ENCODE measurements at places on chromosomes 3 and 15. TPM values are rescaled to one million over a fixed set of nuclear protein-coding genes. Genes with fewer than 3 reads are reported as not detected.

DNA sequence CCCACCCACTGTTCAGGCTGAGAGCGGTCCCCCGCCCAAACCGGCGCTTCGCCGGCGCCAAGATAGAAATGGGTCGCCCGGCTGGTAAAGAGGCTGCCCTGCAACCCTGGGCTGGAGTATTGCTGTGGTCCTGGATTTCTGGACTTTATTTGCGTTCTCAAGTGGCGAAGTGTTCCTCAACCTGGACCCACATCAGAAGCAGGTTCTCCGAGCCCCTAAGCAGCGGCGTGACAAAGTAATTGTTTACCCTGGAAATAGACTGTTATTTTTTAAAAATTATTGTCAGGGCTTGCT, 481 bp upstream of the DYNC1LI1 start:
- H3K4me3 ChIP-seq = peak overlapping the region; percentile 98
- H3K27ac ChIP-seq = peak overlapping the region; percentile 98
- DNase-seq = no peak
- peaks cover 15% of the 10 kb centered on the region for H3K4me1 ChIP-seq
- peaks cover under 1% of the 10 kb centered on the region for H3K36me3 ChIP-seq

GRCh38 chr3:197487911-197488391, 67.8 kb downstream of the BDH1 start:
- peaks cover 4% of the 10 kb centered on the region for H3K4me1 ChIP-seq
- no peaks in the 10 kb centered on the region for H3K27me3 ChIP-seq
- no peak overlapping the region for H3K4me3 ChIP-seq
- no peaks in the 10 kb centered on the region for H3K36me3 ChIP-seq
- DNase-seq = no peak
- no peak overlapping the region for H3K27ac ChIP-seq

B3GALNT1 gene
- total RNA-seq = 3.0 TPM

DNA sequence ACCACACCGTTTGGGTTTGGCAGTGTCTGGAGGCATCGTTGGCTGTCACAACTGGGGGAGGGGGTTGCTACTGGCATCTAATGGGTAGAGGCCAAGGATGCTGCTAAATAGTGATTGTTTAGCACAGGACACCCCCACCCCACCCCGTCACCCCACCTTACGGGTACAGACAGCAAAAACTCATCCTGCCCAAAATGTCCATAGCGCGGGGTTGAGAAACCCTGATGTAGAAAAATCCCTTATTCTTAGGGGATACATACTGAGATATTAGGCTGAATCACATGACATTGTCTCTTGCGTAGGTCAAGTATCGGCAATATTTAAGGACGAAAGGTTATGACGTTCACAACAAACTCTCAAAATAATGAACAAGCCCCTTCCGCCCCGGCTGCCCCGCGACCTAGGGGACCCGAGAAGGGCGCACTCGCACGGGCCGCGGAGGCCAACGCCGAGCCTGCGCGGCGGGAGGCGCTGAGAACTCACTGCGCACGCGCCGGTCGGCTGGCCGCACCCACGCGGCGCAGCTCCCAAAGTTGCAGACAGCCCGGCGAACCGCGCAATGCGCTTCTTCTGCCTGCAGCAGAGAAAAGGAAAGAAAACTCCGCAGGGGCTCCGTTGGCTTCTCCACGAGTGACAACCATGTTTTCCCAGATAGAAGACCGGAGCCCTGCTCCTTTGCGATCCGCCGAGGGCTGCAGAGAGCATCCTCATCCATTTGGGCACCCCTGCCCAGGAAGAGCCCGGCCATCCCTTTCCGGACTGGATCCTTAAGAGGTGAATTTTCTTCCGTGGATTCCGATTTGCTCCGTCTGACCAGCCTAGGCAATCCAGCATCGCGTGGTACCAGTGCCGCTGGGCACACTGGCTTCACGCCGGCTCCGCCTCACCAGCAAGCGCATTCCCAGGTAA, 136.8 kb upstream of the CCDC54 start:
- DNase-seq = peak; percentile 87
- no peak overlapping the region for H3K27ac ChIP-seq
- no peaks in the 10 kb centered on the region for H3K36me3 ChIP-seq
- no peaks in the 10 kb centered on the region for H3K27me3 ChIP-seq
- peak overlapping the region; percentile 66 for H3K4me3 ChIP-seq
- peaks cover 4% of the 10 kb centered on the region for H3K4me1 ChIP-seq

DNA sequence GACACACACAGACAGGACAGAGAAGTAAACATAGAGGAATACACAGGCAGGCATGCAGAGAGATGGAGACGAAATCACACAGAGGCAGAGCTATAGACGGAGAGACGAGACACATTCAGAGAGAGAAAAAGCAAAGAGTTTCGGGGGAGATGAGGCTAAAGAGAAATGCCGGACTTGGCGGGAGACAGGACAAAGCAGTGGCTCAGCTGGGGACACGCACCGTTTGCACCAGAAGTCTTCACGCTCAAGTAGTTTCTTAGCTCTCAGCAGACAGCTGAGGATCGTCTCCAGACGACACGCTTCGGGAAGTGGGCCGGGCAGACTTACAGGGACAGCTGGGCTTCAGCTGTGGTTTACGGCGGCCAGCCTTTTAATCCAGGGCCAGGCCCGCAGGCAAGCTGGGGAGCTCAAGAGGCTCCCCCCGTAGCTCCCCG, 56.2 kb upstream of the DLG1 start:
- H3K36me3 ChIP-seq = no peaks in the 10 kb centered on the region
- no peak overlapping the region for H3K27ac ChIP-seq
- DNase-seq = peak; percentile 40
- no peaks in the 10 kb centered on the region for H3K27me3 ChIP-seq
- H3K4me1 ChIP-seq = no peaks in the 10 kb centered on the region

DNA sequence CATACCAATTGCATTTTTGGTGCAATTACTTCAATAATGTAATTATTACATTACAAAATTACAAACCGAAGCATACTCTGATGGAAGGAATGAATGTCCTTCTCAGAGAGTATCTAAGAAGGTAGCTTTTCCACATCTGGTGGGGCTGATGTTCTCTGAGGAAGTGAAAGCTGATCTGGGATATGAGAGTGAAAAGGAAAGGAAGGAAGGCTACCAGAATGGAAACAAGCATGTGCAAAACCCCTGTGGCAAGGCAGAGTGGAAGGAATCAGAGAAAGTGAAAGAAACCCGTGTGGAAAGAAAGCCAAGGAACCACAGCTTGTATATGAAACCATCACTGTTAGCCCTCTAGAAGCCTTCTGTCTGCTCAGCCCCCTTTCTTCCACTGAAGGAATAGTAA, 35.3 kb upstream of the GOLGA8A start:
- no peaks in the 10 kb centered on the region for H3K36me3 ChIP-seq
- no peaks in the 10 kb centered on the region for H3K4me1 ChIP-seq
- no peak overlapping the region for H3K27ac ChIP-seq
- DNase-seq = no peak
- H3K27me3 ChIP-seq = peaks cover 9% of the 10 kb centered on the region

DNA sequence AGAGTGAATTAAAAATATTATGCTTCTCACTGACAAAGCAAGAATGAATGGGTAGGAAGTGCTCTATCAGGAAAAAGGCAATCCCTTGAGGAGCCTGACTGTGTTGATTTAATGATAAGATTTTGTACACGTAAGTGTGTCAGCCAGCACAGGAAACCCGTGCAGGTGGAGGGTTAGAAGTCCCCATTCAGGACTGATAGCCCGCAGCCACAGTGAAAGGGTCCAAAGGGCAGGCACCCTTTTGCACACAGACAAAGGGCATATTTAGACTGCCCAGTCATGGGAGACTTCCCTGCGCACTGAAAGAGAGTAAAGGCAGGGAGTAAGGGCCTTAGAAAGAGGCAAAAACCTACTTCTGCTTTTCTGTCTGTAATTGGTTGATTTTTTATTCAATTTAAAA, 26.4 kb upstream of the SKIL start:
- no peak overlapping the region for H3K27ac ChIP-seq
- no peak for DNase-seq
- H3K36me3 ChIP-seq = no peaks in the 10 kb centered on the region
- H3K4me1 ChIP-seq = no peaks in the 10 kb centered on the region
- no peaks in the 10 kb centered on the region for H3K27me3 ChIP-seq
- H3K4me3 ChIP-seq = no peak overlapping the region

CHRNB4 gene
- total RNA-seq = not detected

CHD2 gene
- total RNA-seq = 75.7 TPM

IMPG2 gene
- total RNA-seq = 0.13 TPM

DNA sequence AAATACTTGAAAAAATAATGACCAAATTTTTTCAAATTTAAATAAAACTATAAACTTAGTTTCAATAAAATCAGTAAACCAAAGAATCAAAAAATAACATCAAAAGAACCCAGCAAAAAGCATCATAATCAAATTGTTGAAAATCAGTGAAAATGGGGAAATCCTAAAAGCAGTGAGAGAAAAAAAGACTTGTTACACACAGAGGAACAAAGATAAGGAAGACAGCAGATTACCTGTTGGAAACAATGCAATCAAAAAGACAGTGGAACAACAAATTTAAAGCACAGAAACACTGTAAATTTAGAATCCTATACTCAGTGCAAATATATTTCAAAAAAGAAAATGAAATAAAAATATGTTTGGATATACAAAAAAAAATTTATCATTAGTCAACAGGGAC, 156.2 kb upstream of the LMCD1 start:
- no peak for DNase-seq
- no peaks in the 10 kb centered on the region for H3K27me3 ChIP-seq
- no peaks in the 10 kb centered on the region for H3K36me3 ChIP-seq
- H3K4me3 ChIP-seq = no peak overlapping the region
- no peaks in the 10 kb centered on the region for H3K4me1 ChIP-seq

DNA sequence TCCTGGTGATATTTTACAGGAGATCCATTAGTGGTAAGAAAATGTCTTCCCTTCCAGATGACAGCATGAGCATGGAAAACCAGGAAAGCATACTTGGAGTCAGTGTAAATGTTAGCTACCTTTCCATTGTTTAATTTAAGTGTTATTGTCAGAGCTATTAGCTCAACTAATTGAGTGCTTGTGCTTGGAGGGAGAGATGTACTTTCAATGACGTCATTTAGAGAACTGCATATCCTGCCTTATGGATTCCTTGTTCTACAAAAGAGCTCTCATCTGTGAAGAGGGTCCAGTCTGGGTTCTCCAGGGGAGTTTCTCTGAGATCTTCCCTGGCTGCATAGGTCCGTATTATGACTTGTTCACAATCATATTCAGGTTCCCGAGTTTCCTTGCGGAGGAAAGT, 687.2 kb downstream of the TBL1XR1 start:
- no peak overlapping the region for H3K27ac ChIP-seq
- H3K4me3 ChIP-seq = no peak overlapping the region
- no peaks in the 10 kb centered on the region for H3K36me3 ChIP-seq
- H3K4me1 ChIP-seq = no peaks in the 10 kb centered on the region

DNA sequence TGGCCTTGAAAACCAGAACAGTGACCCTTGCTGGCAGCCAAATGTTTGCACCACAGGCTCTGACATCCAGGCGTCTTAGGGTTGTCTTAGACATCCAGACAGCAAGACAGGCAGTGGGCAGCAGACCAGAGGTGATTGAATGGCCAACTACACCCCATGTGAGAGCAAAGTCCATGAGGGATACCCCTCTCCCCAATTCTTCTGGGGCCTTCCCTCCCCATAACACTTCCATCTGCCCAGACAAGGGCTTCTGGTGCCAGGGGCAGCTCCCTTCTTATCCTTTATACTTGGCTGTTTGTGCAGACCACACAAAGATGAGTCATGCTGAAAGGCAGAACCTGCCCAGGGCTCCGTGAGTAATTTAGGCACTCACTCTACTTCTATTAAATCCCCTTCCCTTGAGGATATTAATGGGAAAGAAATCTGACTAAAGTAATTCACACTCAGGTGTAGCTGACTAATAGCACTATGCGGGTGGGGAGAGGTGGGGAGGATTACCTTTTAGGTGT, 257.9 kb downstream of the UACA start:
- no peak overlapping the region for H3K4me3 ChIP-seq
- no peaks in the 10 kb centered on the region for H3K36me3 ChIP-seq
- DNase-seq = peak; percentile 60
- no peaks in the 10 kb centered on the region for H3K27me3 ChIP-seq

GRCh38 chr3:52534281-52535183, 875 bp upstream of the NT5DC2 start:
- no peaks in the 10 kb centered on the region for H3K27me3 ChIP-seq
- H3K27ac ChIP-seq = peak overlapping the region; percentile 42
- DNase-seq = no peak
- H3K36me3 ChIP-seq = no peaks in the 10 kb centered on the region
- H3K4me1 ChIP-seq = no peaks in the 10 kb centered on the region

GRCh38 chr15:26662283-26662682, 110.6 kb downstream of the GABRB3 start:
- no peaks in the 10 kb centered on the region for H3K4me1 ChIP-seq
- no peak for DNase-seq
- H3K27ac ChIP-seq = no peak overlapping the region
- H3K36me3 ChIP-seq = no peaks in the 10 kb centered on the region
- H3K4me3 ChIP-seq = no peak overlapping the region
- no peaks in the 10 kb centered on the region for H3K27me3 ChIP-seq

DNA sequence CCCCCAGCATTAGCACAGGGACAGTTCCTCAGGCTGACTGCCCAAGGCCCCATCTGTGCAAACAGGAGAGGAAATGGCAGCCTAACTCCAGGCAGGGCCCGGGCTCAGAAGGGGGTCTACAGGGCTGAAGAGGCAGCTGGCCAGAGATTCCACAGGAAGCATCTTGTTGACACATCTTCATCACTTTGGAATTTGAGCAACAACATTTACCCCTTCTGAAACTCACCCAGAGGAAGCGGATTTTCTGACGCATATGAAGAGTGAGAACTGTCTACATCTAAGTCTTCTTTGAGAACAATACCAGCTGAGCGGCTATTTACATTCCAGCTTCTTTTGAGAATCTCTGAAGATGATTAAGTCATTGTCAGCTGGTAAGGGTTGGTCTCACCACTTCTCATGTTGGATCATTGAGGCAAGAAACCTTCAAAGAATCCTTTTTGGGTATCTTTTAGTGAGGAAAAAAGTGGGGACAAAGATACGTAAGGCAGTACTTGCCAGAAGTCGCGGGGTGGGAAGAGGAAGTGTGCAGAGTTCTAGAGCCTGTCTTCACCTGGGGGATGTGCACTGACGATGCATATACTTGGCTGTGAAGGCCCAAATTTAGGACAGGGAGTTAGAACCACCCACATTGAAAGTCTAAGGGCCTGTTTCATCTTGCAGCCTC, 25.4 kb upstream of the SRP14 start:
- DNase-seq = peak; percentile 69
- no peaks in the 10 kb centered on the region for H3K36me3 ChIP-seq
- peak overlapping the region; percentile 12 for H3K27ac ChIP-seq
- H3K4me1 ChIP-seq = peaks cover 10% of the 10 kb centered on the region
- no peak overlapping the region for H3K4me3 ChIP-seq

GRCh38 chr15:69094124-69094921, 66.1 kb upstream of the GLCE start:
- no peak for DNase-seq
- H3K4me3 ChIP-seq = no peak overlapping the region
- H3K4me1 ChIP-seq = peaks cover 5% of the 10 kb centered on the region
- no peaks in the 10 kb centered on the region for H3K27me3 ChIP-seq

- no peak overlapping the region for H3K27ac ChIP-seq
- H3K36me3 ChIP-seq = no peaks in the 10 kb centered on the region
- no peaks in the 10 kb centered on the region for H3K4me1 ChIP-seq
- no peak for DNase-seq
- H3K4me3 ChIP-seq = no peak overlapping the region
- H3K27me3 ChIP-seq = no peaks in the 10 kb centered on the region
These were observed 534.6 kb upstream of the ROBO2 start for GRCh38 chr3:76505202-76505845.

- DNase-seq = peak; percentile 36
- no peaks in the 10 kb centered on the region for H3K36me3 ChIP-seq
- no peak overlapping the region for H3K4me3 ChIP-seq
- H3K27ac ChIP-seq = no peak overlapping the region
- no peaks in the 10 kb centered on the region for H3K4me1 ChIP-seq
- no peaks in the 10 kb centered on the region for H3K27me3 ChIP-seq
These were observed 55.0 kb downstream of the CFAP20DC start for GRCh38 chr3:58994746-58995330.

All from A673 (cell line).